ENCODE measurements at places on chromosomes 11 and 22.
A peak's percentile ranks its signal among the peaks of the same experiment; 100 is the strongest.

- no peak for DNase-seq
- no peaks in the 10 kb centered on the region for H3K27me3 ChIP-seq
Observed at GRCh38 chr22:35611891-35612576, 5.1 kb downstream of the MB start.

- no peak overlapping the region for H3K27ac ChIP-seq
- H3K4me1 ChIP-seq: no peaks in the 10 kb centered on the region
- no peaks in the 10 kb centered on the region for H3K27me3 ChIP-seq
- no peaks in the 10 kb centered on the region for H3K36me3 ChIP-seq
Observed at GRCh38 chr11:13720940-13721339, 52.5 kb downstream of the FAR1 start.

- no peak for DNase-seq
- peaks cover 2% of the 10 kb centered on the region for H3K4me1 ChIP-seq
- H3K4me3 ChIP-seq: no peak overlapping the region
Observed at GRCh38 chr11:8258784-8259183, 4.9 kb downstream of the LMO1 start.

DNA sequence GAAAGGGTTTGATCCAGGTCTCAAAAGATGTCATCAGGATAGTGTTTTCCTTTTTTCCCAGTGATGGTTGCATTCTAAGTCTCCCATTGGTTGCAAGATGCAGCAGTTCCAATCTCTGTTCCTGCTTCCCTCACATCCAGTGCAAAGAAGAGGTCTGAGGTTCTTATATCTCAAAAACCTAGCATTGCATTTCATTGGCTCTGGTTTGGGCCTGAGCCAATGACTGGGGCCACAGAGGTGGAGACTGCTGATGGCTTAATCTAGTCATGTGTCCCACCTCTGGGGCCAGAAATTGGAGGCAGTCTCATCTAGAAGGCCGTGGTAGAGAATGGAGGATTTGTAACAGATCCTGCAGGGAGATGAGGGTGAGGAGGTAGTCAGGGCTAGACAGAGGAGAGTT is 13.2 kb upstream of the MICAL2 start:
- H3K4me1 ChIP-seq: no peaks in the 10 kb centered on the region
- no peak overlapping the region for H3K4me3 ChIP-seq
- H3K36me3 ChIP-seq: no peaks in the 10 kb centered on the region
- no peaks in the 10 kb centered on the region for H3K27me3 ChIP-seq
- no peak overlapping the region for H3K27ac ChIP-seq

DNA sequence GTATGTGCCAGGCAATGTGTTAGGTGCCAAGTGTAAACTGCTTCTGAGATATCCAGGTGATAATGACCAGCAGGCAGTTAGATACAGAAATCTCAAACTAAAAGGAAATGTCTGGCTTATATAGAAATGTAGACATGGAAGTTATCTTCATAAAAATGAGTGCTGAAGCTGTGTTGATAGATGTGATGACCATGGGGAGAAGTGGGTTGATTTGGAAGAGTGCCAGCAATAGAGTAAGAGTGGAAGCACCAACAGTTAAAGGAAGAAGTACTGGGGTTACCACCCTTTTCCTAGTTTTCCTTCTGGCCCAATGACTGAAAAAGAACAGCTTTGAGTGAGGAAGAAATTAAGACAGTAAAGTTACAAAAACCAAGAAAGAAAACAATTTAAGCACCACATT is 68.5 kb downstream of the C2CD3 start:
- peaks cover 2% of the 10 kb centered on the region for H3K36me3 ChIP-seq
- no peak overlapping the region for H3K27ac ChIP-seq
- no peaks in the 10 kb centered on the region for H3K27me3 ChIP-seq
- DNase-seq: no peak
- H3K4me1 ChIP-seq: no peaks in the 10 kb centered on the region
- H3K4me3 ChIP-seq: no peak overlapping the region

DNA sequence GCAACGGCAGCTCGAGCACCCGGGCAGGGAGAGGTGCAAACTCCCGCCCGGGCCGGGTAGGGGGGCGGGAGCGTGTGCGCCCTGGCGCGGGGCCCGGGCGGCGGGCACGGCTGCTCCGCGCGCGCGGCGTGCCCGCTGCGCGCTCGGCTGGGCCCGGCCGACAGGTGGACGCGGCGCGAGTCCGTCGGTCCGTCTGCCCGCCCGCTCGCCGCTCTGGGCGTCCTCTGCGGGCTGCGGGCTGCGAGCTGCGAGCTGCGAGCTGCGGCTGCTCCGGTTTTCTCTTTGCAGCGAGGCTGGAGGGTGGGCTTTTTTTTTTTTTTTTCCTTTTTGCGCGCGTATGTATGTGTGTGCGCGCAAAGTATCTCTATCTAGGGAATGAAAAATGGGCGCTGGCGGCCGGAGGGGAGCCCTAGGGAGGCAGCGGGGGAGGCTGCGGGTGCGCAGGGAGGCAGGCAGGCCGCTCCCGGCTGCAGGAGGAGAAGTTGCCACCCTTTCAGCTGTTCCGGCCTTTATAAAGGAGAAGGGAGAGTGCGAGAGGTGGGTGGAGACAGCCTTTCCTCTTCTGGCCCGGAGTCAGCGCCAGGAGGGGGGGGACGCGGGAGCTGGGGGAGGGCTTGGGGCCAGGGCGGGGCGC is at the start of gene PDGFB:
PDGFB (minus strand) TSS at position 487 of the 634 bp plus-strand sequence. CDS start 1,019 bp downstream, outside the sequence.
- peaks cover 7% of the 10 kb centered on the region for H3K4me1 ChIP-seq
- no peak within 1 kb of the TSS for H3K27ac ChIP-seq

DNA sequence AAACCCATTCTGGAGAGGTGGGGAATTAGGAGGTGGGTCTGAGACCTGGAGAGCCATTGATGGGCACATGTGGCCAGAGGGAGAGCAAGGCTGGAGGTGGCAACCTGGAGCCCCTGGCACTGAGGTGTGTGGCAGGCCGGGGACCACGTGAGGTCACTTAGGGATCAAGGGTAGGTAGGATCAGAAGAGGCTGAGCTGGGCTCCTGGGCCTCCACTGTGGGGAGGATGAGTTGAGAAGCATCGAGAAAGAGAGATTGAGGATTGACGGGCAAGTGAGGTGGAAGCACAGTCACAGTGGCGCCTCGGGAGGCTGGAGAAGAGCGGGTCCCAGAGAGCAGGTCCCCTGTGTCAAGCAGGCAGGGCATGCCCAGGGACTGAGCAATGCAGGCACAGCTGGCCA is 4.1 kb downstream of the GNAZ start:
- DNase-seq: no peak
- no peak overlapping the region for H3K4me3 ChIP-seq
- no peaks in the 10 kb centered on the region for H3K36me3 ChIP-seq
- H3K4me1 ChIP-seq: no peaks in the 10 kb centered on the region
- H3K27ac ChIP-seq: no peak overlapping the region

- peak overlapping the region; percentile 17 for H3K27ac ChIP-seq
- H3K4me3 ChIP-seq: no peak overlapping the region
- no peaks in the 10 kb centered on the region for H3K27me3 ChIP-seq
- H3K4me1 ChIP-seq: peaks cover 9% of the 10 kb centered on the region
Observed at GRCh38 chr22:45762545-45763235, 91.1 kb downstream of the ATXN10 start.

DNA sequence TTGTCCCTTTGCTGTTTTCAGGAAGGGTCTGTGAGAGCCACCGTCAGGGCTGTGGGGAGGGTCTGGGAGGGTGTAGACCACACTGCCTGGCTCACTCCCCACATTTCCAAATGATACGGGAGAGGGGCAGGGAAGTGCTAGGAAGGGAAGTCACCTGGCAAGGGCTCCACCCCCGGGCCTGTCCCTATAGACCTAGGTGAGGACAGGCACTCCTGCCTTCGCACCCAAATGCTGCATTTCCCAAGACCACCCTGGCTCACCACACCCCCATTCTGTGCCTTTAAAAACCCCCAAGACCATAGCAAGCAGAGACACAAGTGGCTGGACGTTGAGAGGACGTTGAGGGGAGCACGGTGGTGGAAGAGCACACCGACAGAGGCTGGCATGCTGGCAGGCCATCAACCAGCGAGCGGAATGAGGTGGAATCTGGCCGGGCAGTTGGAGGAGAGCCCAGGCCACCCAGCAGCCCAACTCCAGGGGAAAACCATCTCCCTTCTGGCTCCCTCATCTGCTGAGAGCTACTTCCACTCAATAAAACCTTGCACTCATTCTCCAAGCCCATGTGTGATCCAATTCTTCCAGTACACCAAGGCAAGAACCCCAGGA is 45.7 kb downstream of the GNB1L start:
- no peak overlapping the region for H3K27ac ChIP-seq
- H3K36me3 ChIP-seq: no peaks in the 10 kb centered on the region
- no peak for DNase-seq
- no peaks in the 10 kb centered on the region for H3K27me3 ChIP-seq
- H3K4me1 ChIP-seq: no peaks in the 10 kb centered on the region

GRCh38 chr11:65298655-65299179 is 15.9 kb upstream of the CDC42EP2 start:
- H3K27me3 ChIP-seq: no peaks in the 10 kb centered on the region
- peaks cover 4% of the 10 kb centered on the region for H3K4me1 ChIP-seq
- H3K4me3 ChIP-seq: no peak overlapping the region
- no peak for DNase-seq
- peaks cover 15% of the 10 kb centered on the region for H3K36me3 ChIP-seq

DNA sequence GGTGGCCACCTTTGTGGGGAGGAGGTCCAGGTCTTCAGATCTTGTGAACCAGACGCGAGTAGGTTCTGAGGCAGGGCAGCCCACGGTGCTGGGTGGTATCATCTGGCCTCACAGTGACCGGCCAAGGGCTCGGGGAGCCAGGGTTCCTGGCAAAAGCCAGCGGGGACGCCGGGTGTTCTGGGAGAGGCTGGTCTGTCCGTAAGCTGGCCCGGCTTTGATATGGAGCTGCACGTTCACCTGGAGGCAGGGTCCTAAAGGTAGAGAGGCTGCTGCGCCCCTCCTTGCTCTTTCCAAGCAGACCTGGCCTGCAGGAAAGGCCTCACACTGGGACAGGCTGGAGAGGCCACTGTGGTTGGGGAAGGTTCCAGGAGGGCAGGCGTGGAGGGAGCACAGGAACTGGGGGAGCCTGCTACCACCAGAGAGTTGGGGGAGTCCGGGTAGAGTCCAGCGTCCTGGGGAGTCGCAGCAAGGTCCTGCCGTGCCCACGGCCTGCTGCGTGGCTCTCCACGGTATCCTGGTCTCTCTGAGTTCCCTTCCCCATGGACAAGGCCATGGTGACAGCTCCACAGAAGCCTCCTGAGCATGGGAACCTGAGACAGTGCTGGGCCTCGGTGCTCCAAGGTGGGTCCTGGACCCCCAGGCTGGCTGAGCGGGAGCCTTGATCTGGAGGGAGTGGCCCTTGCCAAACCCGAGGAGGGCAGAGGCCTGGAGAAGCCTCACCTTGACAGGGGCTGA is 452.4 kb upstream of the B3GAT1 start:
- no peaks in the 10 kb centered on the region for H3K36me3 ChIP-seq
- peaks cover under 1% of the 10 kb centered on the region for H3K4me1 ChIP-seq
- no peak for DNase-seq
- H3K27ac ChIP-seq: no peak overlapping the region

DNA sequence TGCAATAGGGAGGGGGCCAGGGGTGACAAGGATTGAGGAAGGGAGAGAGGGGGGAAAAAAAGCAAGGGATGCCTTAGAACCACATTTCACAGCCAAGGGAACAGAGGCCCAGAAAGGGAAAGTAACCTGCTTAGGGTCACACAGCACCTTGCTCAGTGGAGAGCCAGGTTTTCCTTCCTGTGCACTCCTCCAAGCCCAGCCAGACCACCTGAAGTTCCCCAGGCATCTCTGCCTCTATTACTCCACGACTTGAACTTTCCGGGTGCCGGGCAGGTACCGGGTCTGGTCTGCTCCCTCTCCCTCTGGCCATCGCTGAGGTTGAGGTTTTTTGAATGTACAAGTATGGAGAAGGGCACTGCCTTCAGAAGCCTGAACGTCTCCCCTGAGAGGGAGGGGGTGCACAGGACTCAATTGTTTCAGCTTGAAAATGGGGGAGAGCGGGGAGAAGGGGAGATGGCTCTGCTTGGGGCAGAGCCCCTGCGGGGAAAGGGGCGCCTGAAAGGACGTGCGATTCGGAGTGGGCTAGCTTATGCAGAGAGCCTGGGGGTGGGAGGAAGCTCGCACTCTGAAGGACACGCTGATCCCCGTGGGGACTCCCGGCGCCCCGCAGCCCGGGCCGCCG is 516 bp upstream of the SERPINH1 start:
- H3K27ac ChIP-seq: peak overlapping the region; percentile 42
- H3K4me3 ChIP-seq: peak overlapping the region; percentile 44
- H3K36me3 ChIP-seq: peaks cover 12% of the 10 kb centered on the region
- H3K4me1 ChIP-seq: peaks cover 43% of the 10 kb centered on the region
- peak; percentile 36 for DNase-seq
- H3K27me3 ChIP-seq: no peaks in the 10 kb centered on the region

- H3K27ac ChIP-seq: no peak overlapping the region
- DNase-seq: peak; percentile 19
- no peaks in the 10 kb centered on the region for H3K27me3 ChIP-seq
- H3K36me3 ChIP-seq: no peaks in the 10 kb centered on the region
- H3K4me1 ChIP-seq: peaks cover 3% of the 10 kb centered on the region
- no peak overlapping the region for H3K4me3 ChIP-seq
Observed at GRCh38 chr11:103803062-103803461, 233.4 kb upstream of the DDI1 start.

DNA sequence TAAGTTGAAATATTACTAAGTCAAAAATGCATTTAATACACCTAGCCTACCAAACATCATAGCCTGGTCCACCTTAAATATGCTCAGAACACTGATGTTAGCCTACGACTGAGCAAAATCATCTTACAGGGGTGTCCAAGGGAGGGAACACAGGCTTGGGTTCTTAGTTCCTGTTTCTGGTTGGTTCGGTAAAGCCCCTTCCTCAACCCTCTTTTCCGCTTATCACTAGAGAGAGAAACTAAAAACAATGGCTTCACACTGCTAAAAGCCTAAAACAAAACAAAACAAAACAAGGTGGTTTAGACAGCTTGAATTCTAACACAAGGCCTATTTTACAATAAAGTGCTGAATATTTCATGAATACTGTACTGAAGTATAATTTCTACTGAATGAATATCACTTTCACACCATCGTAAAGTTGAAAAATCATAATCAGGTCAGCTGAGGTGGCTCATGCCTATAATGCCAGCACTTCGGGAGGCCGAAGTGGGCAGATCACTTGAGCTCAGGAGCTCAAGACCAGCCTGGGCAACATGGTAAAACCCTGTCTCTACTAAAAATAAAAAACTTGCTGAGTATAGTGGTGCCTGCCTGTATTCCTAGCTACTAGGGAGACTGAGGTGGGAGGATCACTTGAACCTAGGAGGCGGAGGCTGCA is 118.0 kb downstream of the SIK3 start:
- H3K27me3 ChIP-seq: no peaks in the 10 kb centered on the region
- no peak overlapping the region for H3K27ac ChIP-seq
- no peaks in the 10 kb centered on the region for H3K36me3 ChIP-seq
- H3K4me3 ChIP-seq: no peak overlapping the region
- no peaks in the 10 kb centered on the region for H3K4me1 ChIP-seq
